ENCODE measurements at places on chromosomes 11 and 22.

- no peak for DNase-seq
Measured at GRCh38 chr11:29780756-29781155, 236.1 kb downstream of the KCNA4 start.

- DNase-seq = no peak
Measured at GRCh38 chr11:65128182-65129145, 5.9 kb downstream of the SYVN1 start.

DNA sequence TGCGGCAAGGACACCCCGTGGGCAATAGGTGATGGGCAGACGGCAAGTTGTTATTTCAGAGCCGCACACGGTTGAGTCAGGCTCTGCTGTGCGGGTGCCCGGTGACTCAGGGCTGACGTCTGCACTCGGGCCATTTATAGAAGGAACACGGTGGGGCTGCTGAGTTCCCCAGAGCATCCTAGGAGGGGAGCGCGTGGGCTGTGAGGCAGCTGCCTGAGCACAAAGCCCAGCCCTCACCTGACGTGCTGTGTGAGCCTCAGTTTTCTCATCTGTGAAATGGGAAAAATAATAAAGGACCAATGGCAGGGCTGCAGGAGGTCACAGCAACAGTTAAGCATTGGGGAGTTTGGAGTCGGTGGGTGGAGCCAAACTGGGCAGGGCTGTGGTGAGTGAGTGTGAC is 11.3 kb upstream of the RHOD start:
- peak; percentile 80 for DNase-seq

GRCh38 chr11:12190511-12190910 is 80.1 kb downstream of the MICAL2 start:
- no peak for DNase-seq

- DNase-seq = no peak
Measured at GRCh38 chr22:17102297-17102667, 17.5 kb downstream of the IL17RA start.
